NCI-H748 treated with DMSO at 0.1 percent for 48 hours (cell line): ENCODE measurements at places on chromosomes 3 and 15.

DNA sequence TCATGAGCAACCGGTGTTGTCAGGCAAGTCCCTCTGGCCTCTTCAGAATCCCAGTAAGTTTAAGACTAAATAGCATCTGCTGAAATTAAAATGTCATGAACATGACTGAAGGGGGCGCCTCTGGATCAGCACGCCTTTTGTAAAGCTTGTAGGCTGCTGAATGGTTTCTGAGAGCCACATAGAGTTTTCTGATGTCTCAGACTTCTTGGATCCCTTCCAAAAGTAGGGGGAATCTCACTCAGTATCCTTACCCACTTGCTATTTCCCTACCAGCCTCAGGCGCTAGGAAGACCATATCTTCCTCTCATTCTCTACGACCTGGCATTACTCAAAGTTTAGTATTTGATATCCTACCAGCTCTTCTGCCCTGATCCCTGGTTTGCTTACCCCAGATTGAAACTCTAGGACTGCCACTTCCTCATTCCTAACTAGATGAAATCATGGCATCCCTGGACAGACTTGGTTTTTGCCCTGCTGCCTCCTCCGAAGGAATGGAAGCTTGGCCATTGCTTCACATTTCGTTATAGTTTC is 62.7 kb upstream of the CD47 start:
- peak; percentile 62 for DNase-seq

GRCh38 chr15:74616366-74616939 is 817 bp downstream of the CLK3 start:
- no peak for DNase-seq

DNA sequence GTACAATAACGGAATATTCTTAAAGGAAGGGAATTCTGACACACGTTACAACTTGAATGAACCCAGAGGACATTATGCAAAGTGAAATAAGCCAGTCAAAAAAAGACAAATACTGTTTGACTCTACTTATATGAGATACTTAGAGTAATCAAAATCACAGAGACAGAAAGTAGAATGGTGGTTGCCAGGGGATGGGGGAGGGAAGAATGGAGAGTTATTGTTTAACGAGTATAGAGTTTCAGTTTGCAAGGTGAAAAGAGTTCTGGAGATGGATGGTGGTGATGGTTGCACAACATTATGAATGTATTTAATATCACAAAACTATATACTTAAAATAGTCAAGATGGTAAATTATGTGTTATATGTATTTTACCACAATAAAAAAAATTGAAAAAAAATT is 112.9 kb upstream of the ARHGEF3 start:
- DNase-seq: no peak

DNA sequence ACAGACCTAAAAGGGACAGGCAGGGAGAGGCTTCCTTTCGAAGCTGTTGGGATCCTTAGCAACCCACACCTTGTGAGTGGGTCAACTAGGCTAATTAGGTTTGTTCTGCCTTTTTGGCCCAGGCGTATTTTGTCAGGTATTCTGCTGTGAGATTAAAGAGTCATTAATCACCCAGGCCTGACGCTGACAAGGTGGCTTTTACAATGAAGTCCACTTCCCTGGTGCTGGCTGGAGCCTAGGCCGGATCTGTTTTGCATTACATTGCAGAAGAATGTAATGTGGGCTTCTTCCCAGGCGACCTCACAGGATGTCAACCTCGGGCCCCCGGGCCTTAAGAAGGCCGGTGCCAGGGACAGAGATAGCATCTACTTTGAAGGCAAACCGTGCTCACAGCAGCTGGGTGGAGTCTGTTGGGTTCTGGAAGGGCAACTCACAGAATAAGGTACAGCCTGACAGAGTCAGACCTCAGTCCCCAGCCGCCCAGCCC is 76.9 kb downstream of the HES1 start:
- no peak for DNase-seq

GRCh38 chr3:17905996-17906395 is 163.6 kb upstream of the TBC1D5 start:
- DNase-seq: no peak

DNA sequence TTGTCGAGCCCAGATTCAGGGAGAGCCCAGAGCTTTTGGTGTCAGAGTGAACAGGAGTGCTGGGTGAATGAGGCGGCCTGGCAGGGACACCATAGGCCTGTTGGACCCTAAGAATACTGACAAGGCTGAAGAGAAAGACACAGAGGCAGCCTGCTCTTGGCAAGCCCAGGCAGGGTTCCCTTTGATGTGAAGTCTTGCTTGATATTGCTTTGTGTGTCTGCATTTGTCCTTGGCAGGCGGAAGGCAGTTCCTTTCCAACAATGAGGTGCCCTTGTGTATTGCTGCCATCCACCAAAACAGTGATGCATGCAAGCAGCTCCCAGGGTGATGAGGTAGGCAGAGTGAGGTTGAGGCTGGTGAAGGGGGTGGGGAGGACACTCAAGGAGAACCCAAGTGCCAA is 152.7 kb upstream of the TSC22D2 start:
- no peak for DNase-seq

- no peak for DNase-seq
These were observed 12.3 kb downstream of the ANPEP start for GRCh38 chr15:89802231-89802928.
